ENCODE measurements at places on chromosomes 13 and 19.

GRCh38 chr13:61908906-61909615 lies 493.4 kb upstream of the PCDH20 start:
- no peak for DNase-seq

- DNase-seq, result no peak
Measured at GRCh38 chr13:72677431-72677830, 50.0 kb downstream of the MZT1 start.

GRCh38 chr19:12665671-12666264 lies 774 bp downstream of the MAN2B1 start:
- no peak for DNase-seq

DNA sequence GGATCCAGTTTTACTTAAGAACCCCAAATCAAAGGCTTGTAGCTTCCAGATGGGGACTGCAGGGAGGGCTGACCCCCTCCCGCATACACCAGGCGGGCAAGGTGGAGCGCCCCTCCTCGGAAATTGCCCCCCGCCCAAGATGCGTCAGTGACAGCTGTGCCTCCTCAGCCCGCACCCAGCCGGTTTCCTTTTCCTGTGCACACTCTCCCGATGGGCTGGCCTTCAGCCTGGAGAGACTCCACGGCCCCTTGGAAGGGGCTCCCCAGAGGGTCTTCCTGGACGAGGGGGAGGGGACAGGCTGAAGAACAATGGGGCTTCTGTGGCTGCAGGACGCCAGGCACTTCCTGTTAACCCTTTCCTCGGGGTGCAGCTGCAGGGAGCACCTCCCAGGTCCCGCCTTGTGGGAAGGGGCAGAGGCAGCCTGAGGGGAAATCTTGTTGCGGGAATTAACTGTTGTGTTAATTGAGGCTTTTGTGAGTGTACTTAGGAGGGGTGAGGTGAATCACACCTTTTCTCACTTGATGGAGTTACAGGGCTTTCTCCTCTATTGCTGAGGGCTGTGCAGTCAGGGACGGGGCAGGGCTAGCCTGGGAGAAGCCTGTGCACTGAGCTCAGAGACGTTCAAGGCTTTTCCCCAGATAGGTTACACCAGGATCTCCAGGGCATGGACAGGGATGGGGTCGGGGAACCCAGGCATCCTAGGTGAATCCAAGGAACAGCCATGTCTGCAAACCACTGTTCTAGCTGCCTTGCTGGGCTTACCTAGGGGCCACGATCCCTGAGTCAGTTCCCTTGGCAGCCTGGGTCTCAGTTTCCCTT lies 14.3 kb downstream of the IER2 start:
- DNase-seq, result no peak

DNA sequence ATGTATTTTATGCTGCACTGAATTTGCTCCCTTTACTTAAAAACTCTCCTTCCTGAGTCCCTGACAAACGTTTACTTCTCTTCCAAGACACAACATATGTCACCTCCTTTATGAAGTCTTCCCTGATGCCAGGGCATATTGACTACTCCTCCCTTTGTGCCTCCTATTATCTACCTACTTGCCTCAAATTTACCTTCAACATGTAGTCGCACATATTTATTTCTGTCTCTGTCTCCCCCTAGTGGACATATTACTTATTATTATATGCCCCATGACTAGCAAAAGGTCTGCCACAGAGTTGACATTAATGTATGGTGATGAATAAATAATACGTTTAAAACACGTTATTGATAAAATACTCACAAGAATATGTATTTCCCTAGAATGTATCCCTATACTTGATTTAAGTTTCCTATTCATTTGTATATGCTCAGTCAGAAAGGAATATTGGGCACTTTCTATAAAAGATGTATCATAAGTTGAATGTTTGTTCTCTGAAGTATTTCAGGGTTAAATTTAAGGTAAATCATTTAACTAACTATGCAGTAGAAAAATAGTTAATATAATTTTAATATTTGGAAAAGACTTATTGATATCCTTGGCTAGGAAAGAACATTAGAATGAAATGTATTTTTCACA lies 250.3 kb upstream of the ATXN8OS start:
- peak; percentile 44 for DNase-seq

Measured in NCI-H446 (cell line).